ENCODE measurements at places on chromosomes 2 and 18. TPM values are rescaled to one million over a fixed set of nuclear protein-coding genes. Genes with fewer than 3 reads are reported as not detected.

INO80B gene
- total RNA-seq, result 25.0 TPM

ALPI gene
- total RNA-seq, result 24.4 TPM

HS1BP3 gene
- 47.0 TPM for total RNA-seq

REG3G gene
- not detected for total RNA-seq

NT5DC4 gene
- not detected for total RNA-seq

SERPINB11 gene
- not detected for total RNA-seq

GPBAR1 gene
- 0.64 TPM for total RNA-seq

STPG4 gene
- 0.63 TPM for total RNA-seq

All from mucosa of descending colon (tissue), 3 donors.